GM20000 (cell line): ENCODE measurements at places on chromosomes 13 and 19.
A peak's percentile ranks its signal among the peaks of the same experiment; 100 is the strongest.

DNA sequence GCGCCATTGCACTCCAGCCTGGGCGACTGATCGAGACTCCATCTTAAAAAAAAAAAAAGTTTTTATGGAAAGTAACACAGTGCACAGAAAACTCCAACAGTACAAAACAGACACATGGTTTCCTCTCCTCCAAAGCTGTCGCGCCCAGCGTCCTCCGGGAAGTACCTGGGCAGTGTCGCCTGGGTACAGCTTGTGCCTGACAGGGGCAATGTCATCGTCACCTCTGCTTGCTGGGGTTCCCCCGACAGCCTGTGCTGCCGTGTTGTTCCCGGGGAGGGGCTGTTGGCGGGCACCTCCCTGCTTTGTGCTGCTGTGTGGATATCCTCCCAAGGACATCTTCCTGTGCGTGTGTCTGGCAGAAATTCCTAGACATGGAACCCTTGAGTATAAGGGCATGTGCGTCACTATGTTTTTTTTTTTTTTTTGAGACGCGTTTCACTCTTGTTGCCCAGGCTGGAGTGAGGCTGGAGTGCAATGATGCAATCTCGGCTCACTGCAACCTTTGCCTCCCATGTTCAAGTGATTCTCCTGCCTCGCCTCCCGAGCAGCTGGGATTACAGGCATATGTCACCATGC lies 2.4 kb upstream of the F2RL3 start:
- DNase-seq, result no peak

DNA sequence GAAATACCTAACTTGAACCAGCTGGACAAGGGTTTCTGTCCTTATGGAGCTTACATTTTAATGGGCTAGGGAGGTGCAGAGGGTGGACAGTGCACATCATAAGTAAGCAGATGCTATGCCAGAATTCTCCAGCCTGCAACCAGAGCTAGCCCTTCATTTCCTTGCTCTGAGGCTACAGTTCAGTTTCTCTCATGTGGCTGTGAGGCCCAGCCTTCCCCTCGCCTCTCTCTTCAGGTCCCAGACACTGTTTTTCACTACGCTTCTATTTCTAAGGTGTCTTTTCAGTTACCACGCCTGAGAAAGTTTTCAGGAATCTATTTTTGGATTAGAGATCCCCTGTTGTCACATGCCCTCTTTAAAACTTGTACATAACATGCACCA lies 141.9 kb downstream of the PCCA start:
- DNase-seq, result peak; percentile 13

GRCh38 chr19:17309965-17310461 lies 650 bp downstream of the DDA1 start:
- no peak for DNase-seq

GRCh38 chr19:46915386-46915785 lies 54.6 kb downstream of the ARHGAP35 start:
- no peak for DNase-seq

GRCh38 chr19:56304243-56304642 lies 10.4 kb downstream of the ZSCAN5A start:
- DNase-seq, result no peak

GRCh38 chr19:7187605-7188339 lies 106.4 kb downstream of the INSR start:
- DNase-seq, result no peak
